ENCODE measurements at places on chromosomes 7 and 10.
A peak's percentile ranks its signal among the peaks of the same experiment; 100 is the strongest.

GRCh38 chr7:107471292-107472070 is 1.6 kb downstream of the GPR22 start:
- no peak for DNase-seq

DNA sequence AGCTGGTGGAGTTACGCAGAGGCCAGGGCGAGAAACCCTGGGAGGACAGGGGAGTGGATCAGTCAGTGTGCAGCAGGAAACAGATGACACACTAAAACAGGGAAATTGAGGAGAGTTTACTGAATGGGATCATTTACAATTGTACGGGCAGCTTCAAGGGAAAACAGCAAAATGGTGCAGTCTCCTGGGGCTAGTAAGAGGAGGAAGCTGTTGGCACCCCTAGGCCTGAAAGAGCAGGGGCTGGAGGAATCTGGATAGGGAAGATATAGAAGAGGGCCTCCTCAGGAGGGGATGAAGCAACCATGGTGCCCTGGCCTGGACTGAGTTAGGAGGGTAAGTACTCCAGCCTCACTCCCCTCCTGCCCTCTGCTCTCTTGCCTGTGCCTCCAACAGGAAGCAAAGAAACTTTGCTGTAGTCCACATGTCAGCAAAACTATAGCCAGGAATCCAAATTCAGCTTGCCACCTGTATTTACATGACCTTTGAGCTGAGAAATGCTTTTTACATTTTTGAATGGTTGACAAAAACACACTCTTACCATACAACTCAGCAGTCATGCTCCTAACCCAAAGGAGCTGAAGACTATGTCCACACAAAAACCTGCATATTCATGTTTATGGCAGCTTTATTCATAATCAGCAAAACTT is 52.3 kb upstream of the OPN4 start:
- DNase-seq: no peak

- DNase-seq: no peak
These were observed 7.9 kb downstream of the GTF2I start for GRCh38 chr7:74665296-74665938.

DNA sequence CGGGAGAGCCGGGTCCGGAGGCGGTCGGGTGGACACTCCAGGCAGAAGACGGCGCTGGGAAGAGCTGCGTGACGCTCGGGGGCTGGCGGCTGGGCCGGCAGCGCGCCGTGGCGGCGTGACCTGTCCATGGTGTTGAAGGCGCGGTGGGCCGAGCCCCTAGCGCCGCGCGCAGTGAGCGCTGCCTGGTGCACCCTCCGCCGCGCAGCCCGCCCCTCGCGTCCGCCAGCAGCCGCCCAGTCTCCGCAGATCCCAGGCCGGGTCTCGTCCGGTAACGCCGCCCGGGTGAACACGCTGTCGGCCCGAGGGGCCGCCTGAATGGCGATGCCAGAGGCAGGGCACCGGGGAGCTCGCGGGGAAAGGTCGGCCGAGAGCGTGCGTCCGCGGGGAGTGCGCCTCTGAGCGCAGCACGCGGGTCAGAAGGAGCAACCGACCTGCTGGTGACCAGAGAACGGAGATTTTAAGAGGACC is 657 bp upstream of the TMEM178B start:
- DNase-seq: peak; percentile 37

- DNase-seq: peak; percentile 69
These were observed 40.4 kb downstream of the PROSER2 start for GRCh38 chr10:11863353-11864109.

GRCh38 chr10:29794776-29795611 is 160.2 kb upstream of the SVIL start:
- DNase-seq: no peak

DNA sequence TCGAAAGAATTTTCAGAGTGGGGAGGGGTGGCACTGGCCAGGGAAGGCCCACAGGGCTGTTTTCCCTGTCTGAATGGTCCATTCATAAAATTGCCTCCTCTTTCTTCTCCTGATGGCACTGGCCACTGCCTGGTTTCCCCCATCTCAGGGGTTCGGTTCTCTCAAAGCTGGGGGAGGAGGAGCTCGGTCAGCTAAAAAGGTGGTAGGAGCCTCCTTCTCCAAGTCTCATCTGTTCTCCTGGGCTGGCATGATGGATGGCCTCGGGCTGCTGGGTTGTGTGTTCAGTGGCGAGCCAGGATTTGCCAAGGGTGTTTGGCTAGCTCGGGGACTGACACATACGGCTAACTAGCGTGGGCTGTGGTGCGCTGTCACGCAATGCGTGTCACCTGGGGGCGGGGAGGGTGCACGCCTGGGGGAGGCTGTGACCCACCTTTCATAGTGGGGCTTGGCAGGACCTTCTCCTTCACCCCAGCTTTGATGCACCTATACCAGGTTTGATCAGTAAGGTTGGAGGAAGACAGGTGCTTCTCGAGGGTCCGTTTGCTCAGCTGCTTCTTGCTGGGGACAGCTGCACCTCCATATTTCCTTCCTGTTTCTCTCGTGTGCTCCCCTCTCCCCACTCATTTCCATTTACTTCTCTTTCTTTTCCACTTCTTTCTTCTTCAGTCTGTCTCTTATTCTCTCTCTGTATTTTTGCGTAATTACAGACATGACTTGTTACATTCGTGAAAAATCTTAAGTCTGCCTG is 36.3 kb downstream of the RBM20 start:
- no peak for DNase-seq

DNA sequence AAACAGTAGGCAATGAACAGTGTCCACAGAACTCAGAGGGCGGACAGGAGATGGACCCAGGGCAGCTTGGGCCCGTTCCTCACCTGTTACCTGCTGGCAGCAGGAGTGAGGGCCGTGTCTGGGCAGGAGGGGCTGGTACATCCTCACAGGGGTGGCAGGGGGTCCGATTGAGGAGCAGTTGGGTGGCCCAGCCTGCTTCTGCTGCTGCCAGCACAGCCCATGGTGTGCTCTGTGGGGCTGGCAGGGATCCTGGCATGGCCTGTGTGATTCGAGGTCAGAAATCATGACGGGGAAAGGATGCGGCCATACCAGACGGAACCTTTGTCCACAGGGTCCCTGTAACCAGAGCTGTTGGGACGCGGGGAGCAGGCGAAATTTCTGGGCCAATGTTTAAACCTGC is 49.6 kb downstream of the INPP5A start:
- DNase-seq: no peak

GRCh38 chr10:80518807-80519360 is 18.8 kb upstream of the SH2D4B start:
- DNase-seq: no peak

DNA sequence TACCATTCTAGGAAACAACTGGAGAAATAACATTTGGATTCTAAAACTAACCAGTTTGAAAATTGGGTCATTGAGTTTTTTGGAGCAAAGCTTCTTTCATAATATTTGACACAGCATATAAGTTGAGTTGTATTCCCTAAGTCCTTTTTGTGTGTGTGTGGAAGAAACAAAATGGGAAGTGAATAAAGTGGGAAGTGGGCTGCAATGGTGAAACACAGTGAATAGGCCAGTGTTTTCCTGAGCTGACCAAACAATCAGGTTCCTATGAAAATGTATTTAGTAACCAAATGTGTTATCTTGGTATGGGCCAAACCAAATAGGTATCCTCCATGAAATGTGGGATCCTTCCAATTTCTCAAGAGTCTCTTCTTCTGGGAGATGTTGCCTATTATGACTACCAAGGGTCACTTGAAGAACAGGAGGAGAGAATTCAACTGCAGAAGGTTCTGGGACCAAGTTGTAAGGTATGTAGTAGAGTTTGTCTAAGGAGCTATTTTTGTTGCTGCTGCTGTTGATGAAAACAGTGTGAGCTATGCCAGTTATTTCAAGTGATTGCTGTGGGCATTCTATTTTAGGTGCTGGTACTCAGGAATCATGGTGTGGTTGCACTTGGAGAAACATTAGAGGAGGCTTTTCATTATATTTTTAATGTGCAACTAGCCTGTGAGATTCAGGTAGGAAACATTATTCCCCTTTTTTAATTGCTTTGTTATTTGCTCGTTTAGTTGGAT is 88.3 kb upstream of the MXI1 start:
- DNase-seq: no peak

Data from activated CD4-positive, alpha-beta T cell treated with anti-CD3 and anti-CD28 coated beads for 48 hours (primary cell).